GM19239 (cell line): ENCODE measurements at places on chromosomes 7 and 10.

- DNase-seq, result no peak
Observed at GRCh38 chr10:841535-841934, 90.0 kb downstream of the LARP4B start.

DNA sequence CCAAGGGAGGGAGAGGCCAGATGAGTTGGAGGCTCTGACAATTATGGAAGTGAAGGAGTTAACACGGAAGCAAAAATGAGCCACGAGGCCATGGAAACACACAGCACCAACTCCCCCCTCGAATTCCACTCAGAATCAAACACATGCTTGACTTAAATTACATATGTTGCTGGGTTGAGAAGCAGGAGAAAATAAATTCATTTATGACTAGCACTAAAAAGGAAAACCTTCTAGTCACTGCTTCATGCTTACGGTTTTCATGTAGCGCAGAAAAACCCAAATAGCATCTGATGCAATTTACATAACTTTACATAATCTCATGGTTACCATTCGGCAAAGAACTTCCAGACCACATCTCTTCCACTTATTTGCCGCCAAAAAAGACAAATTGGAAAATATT is 51.5 kb downstream of the SFMBT2 start:
- DNase-seq, result no peak

- no peak for DNase-seq
Observed at GRCh38 chr7:38178695-38179344, 775 bp downstream of the STARD3NL start.

- no peak for DNase-seq
Observed at GRCh38 chr10:23015021-23015707, 80.2 kb upstream of the MSRB2 start.

- no peak for DNase-seq
Observed at GRCh38 chr7:25361863-25362262, 133.6 kb upstream of the NPVF start.

DNA sequence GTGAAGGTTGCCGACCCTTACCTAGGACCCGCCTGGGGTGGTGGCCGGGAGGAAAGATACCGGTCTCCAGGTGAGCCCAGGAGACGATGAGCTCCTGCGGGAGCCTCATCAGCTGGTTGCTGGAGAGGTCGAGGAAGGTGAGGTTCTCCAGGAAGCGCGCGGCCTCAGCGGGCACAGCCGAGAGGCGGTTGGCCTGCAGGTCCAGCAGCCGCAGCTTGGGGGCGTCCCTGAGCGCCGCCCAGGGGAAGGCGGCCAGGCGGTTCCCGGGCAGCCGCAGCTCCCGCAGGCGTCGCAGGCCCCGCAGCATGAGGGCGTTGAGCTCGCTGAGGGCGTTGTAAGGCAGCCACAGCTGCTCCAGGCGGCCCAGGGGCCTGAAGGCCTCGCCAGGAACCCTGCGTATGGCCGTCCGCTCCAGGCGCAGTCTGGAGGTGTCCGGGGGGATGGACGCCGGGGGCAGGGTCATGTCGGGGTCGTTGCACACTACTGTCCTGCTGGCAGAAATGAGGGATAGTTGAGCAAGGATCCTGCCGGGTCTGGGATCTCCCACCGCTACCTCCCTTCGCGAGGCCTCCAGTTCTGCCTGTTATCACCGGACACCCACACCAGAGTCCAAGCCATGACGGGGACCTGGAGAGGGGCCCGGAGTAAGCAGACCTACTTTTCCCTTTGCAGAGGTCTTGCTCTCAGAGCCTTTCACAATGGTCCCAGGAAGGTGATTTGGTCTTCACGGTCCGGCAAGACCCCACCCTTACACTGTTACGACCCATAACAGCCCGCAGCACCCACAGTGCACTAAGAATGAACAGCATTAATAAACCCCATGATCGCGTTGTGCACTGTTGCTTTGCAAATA is 3.9 kb downstream of the LRIT1 start:
- DNase-seq, result no peak

GRCh38 chr10:34702093-34702937 is 112.8 kb downstream of the PARD3 start:
- no peak for DNase-seq

DNA sequence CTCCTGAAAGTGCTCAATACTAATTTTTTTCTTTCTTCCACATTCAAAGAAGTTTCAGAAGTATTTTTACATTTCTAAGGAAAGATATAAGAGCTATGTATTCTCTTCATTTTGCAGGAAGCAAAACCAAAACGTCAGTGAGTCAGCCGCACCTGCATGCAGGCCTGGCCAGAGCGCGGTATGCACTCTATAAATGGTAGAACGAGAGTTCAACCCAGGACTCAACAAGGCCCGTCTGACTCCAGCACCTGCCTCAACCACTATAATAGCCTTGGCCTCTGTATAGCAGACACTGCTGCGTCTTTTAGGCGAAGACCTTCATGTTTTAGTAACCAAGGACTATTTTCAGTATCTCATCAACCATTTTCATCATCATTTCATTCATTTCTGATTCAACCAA is 113.2 kb downstream of the KMT2E start:
- no peak for DNase-seq

- no peak for DNase-seq
Observed at GRCh38 chr7:157674715-157675426, 338.1 kb downstream of the DNAJB6 start.

DNA sequence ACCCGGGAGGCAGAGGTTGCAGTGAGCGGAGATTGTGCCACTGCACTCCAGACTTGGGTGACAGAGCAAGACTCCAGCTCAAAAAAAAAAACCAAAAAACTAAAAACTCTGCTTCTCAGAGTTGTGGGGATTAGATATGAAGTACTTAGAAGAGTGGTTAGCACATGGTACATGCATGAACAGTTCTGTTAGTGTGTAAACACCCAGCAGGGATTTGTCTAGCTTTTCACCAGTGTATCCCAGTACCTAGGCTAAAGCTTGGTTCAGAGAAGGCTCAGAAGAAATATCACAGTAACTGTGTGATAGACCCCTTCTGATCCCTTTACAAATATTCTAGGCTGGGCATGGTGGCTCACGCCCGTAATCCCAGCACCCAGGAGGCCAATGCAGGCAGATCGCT is 9.5 kb downstream of the PPIA start:
- DNase-seq, result no peak

- DNase-seq, result no peak
Observed at GRCh38 chr10:3400348-3400747, 227.8 kb upstream of the PITRM1 start.

GRCh38 chr7:55288070-55288824 is 76.9 kb upstream of the LANCL2 start:
- DNase-seq, result no peak

GRCh38 chr7:20162665-20163064 is 54.5 kb downstream of the MACC1 start:
- DNase-seq, result no peak

DNA sequence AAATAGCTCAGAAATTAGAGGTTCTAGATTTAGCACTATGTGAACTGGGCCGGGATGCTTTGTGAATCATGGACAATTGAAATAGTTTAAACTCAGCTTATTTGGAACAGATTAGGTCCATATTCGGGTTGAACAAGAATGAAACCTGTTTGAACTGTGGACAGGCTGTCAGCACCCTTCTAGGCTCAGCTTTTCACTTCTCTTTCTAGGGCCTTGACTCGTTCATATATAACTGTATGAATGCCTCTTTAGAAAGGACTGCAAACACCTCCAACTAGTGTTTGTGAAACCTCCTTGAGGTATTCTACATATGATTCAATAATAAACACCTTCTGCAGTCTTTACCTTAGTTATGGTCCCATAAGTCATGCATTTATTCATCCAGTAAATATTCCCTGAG is 115.6 kb downstream of the REEP3 start:
- no peak for DNase-seq
